ENCODE measurements at places on chromosomes 2 and 18.

GRCh38 chr2:241363426-241363825 is 7.3 kb downstream of the FARP2 start:
- DNase-seq = no peak

DNA sequence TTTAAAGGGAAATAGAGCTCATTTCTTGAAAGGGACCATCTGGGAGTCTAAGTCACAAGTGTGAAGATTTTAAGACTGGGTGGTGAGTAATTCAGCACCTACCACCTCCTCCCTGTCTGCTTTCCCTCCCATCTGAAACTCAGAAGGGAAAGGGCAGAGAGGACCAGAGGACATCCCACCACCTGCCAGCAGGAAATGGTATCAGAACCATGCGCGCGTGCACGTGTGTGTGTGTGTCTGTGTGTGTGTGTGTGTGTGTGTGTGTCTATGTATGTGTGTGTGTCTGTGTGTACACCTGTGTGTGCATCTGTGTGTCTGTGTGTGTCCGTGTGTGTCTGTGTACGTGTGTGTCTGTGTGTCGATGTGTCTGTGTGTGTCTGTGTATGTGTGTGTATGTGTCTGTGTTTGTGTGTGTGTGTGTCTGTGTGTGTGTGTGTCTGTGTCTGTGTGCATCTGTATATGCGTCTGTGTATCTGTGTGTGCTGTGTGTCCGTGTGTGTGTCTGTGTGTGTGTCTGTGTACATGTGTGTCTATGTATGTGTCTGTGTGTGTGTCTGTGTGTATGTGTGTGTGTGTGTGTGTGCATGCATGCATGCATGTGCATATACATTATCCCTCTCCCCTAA is 76.8 kb downstream of the ZFP36L2 start:
- DNase-seq = no peak

GRCh38 chr2:238344035-238344434 is 23.7 kb downstream of the TRAF3IP1 start:
- no peak for DNase-seq

- DNase-seq = no peak
Measured at GRCh38 chr2:85648619-85649018, 19.4 kb downstream of the SFTPB start.

DNA sequence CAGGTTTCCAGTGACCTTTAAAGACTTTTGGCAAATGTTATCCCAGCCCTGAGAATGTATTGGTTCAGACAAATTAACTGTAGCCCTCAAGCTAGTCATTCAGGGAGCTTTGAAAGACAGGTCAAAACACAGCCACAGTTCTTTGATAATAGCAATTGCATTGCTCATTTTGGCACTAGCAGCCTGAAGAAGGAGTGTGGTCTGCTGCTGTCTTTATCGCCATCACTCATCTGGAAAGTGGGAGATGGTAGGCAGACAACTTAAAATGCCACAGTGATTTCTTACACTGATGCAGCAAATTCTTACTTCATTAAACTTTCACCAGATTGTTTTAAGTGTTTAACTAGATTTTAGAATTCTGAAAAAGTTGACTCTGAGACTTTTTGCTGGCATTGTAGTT is 47.2 kb downstream of the DOK6 start:
- no peak for DNase-seq

DNA sequence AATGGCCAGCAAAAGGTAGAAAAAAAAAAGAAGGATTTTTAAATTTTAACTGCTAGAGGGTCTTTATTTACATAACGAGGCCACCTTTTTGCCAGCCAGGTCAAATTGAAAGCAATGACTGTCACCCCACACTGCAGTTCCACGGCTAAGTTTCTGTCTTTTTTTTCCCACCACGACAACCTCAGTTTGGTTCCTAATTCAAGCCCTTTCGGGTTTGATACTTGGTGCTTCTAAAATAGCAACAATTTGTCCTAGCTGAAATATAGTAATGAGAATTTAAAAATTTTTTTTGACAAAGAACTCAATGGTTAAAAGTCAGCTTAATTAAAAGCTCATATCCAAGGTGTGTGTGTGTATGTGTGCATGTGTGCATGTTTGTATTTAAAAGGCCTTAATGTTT is 16.4 kb upstream of the NMS start:
- DNase-seq = no peak

GRCh38 chr2:148483665-148484064 is 160.9 kb upstream of the EPC2 start:
- DNase-seq = no peak

DNA sequence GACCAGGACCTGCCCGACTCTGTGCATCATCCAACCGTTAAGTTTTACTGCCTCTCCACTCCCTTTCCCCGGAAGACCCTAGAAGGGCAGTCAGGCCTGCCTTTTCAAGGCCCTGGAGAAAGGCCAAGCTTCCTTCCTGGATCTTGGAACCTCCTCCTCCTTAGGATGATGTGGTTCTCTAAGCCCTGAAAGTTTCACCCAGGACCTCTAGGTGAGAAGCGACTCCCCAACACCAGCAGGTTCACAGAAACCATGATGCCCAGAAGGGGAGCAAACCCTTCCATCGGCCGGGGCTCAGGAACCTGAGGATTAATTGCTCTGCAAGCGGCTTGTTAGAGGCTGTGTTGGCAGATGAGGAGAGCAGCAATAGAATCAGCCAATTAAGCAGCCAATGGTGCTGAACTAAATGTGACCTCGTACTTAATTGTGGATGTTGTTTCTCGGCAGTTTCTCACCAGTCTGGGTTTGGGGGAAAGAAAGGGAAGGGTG is 94.2 kb upstream of the FZD7 start:
- DNase-seq = no peak

DNA sequence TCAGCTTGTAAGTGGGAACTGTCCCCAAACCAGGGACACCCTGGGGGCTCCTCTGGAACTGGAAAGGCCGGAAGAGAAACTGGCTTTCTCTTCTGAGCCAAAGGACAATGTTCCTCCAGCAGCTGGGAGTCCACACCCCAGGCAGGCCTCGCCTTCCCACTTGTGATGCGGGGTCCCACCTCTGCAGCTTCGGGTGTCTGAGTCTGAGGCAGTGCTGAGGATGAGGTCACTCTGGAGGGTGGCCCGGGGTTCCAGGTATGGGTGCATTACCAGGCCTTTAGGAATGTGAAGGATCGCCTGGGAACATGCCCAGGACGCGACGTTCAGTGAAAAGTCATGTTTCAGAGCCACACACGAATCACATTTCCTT is 18.2 kb upstream of the BOK start:
- no peak for DNase-seq

GRCh38 chr2:104654811-104655210 is 199.1 kb upstream of the POU3F3 start:
- no peak for DNase-seq

DNA sequence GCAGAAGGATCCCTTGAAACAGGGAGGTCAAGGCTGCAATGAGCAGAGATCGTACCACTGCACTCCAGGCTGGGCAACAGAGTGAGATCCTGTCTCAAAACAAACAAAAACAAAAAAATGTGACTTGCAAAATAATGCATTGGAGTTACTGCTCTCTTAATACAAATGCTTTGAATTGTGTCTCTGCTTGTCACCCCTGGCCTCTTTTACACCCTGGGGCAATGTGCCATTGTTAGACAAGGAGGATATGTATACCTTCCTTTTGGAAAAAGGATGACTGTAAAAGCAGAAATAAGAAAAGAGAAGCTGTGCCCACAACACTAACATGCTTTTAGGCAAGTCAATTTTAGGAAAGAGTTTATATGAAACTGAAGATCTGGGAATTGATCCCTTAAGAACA is 20.8 kb upstream of the C2orf74 start:
- no peak for DNase-seq

DNA sequence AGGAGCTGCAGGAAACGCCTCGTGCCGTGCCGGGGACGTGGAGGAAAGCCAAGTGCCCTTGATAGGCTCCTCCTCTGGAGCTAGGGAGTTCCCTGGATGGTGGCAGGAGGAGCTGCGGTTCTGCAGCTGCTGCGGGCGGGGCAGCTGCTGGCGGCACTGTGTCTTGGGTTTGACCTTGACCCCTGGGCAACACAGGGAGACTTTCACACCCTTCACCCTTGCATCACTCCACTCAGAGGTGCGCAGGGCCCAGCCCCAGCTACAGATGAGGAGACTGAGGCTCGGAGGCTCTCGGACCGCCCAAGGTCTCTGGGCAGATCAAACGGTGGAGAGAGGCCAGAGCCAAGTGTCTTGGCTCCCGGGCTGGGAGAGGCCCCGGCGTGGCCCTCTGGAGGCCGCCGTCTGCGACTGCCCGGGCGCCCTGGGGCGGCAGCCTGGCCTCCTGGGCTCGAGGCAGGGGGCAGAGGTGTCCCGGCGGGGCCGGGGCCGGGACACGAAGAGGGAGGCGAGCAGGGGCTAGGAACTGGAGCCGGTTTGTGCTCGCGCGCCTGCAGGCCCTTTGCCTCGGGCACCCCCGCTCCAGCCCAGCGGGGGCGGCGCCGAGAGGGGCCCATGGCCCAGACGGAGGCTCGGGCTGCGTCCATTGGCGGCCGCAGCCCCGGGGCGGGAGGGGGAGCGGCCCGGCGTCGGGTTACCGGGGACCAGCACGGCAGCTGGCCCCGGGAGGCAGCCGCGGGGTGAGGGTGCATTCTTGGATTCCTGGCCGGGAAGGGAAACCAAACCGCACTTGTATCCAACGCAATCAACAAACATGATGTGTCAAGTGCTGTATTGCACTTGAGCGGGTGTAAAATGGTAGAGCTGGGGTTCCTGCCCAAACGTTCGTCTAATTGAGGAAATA is 129.6 kb upstream of the SLC1A4 start:
- DNase-seq = peak; percentile 93

DNA sequence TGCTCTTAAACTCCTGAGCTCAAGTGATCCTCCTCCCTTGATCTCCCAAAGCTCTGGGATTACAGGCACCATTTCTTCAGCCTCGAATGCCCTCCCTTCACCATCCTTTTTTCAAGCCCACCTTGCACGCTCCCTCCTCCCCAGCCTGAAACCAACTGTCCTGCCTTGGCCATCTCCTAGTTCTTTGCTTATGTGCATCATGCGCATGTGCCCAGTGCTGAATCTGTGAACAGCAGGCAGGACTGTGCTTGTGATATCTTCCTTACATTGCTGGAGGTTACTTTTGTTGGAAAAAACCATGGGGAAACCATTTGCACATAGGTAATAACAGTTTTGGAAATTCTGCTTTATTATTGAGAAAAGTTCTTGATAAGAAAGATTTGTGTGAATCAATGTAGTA is 30.2 kb upstream of the CETN1 start:
- DNase-seq = no peak

DNA sequence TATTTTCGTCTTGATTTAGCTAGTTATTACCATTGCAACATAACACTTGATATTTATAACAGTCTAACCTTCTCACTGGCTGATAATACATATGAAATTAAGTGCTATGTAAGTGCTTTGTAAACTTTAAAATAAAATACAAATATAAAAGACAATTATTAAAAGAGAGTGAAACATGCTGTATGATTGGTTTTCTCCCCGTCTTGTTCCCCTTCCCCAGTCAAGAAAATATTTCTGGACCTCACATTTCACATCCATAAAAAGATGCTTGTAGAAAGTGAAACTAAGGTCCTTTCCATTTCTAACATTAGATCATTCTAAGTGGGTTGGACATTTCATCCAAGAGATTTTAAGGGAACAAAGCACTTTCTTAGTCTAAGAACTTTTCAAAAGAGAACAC is 310.2 kb upstream of the LRATD1 start:
- no peak for DNase-seq

DNA sequence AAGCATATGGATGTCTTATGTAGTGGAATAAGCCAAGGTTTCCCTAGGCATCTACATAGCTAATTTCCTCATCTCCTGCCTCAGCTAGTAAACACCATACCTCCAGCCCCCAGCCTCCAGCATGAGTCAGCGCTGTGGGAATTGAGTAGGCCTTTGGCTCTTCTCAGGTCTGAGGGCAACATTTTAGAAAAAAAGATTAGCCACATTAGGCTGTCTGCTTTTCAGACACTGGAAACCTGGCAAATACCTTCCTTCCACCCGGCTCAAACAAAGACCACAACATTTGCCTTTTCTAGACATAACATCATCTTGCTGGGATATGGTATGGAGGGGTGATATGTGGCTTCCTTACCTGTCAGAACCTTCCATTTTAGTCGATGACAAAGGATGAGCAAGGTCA is 6.1 kb upstream of the CCDC195 start:
- DNase-seq = no peak

GRCh38 chr2:309954-310510 is 22.1 kb upstream of the ALKAL2 start:
- DNase-seq = no peak

DNA sequence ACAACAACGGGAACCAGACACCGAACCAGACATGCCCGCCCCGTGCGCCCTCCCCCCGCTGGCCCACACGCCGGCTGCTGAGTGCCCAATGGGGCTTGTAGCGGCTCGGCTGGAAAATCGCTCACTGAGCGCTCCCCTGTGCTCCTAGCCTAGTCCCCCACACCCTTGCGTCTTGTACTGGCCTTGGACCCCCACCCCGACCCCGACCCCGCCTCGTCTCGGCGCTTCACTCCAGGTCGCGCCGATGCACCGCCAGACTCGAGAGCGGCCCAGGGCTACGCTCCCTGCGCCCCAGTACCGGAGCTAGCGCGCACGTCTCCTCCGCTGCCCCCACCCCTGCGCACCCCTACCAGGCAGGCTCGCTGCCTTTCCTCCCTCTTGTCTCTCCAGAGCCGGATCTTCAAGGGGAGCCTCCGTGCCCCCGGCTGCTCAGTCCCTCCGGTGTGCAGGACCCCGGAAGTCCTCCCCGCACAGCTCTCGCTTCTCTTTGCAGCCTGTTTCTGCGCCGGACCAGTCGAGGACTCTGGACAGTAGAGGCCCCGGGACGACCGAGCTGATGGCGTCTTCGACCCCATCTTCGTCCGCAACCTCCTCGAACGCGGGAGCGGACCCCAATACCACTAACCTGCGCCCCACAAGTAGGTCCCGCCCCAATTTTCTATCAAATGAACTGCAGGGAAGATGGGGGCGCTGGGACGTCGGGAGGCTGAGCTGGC is 1.5 kb downstream of the GAD1 start:
- no peak for DNase-seq

GRCh38 chr18:69088973-69089372 is 291.1 kb downstream of the CCDC102B start:
- no peak for DNase-seq

GRCh38 chr18:29449424-29449823 is 1272.5 kb upstream of the CDH2 start:
- DNase-seq = no peak

GRCh38 chr2:138711812-138712211 is 68.4 kb downstream of the NXPH2 start:
- no peak for DNase-seq

DNA sequence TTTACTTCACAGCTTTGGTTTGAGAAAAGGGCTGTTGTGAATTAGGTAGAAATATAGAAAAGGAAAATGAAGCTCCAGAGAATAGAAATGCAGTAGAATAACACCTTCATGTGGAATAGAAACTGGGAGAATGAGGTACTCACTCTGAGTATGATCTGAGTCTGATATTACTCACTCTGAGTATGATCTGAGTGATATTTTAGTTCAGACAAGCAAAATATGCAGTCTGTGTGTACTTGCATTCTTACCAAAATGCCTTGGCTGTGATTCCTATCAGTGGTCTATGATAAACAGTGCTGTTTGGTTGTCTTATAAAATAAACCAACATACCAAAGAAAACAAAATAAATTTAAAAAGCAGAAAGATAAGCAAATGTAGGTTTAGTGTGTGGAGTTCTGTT is 487.6 kb downstream of the THSD7B start:
- DNase-seq = no peak

- DNase-seq = no peak
Measured at GRCh38 chr2:239552213-239552926, 151.6 kb upstream of the HDAC4 start.
